Stimulated activated CD8-positive, alpha-beta memory T cell treated with anti-CD3 and anti-CD28 coated beads, Interleukin-4, amount 100 ng/mL, for 4 hours (primary cell): ENCODE measurements at places on chromosomes 11 and 22.
A peak's percentile ranks its signal among the peaks of the same experiment; 100 is the strongest.

- DNase-seq: no peak
Measured at GRCh38 chr11:16468735-16469453, 112.5 kb upstream of the SOX6 start.

GRCh38 chr11:11458485-11458884, 105.4 kb upstream of the CSNK2A3 start:
- DNase-seq: no peak

DNA sequence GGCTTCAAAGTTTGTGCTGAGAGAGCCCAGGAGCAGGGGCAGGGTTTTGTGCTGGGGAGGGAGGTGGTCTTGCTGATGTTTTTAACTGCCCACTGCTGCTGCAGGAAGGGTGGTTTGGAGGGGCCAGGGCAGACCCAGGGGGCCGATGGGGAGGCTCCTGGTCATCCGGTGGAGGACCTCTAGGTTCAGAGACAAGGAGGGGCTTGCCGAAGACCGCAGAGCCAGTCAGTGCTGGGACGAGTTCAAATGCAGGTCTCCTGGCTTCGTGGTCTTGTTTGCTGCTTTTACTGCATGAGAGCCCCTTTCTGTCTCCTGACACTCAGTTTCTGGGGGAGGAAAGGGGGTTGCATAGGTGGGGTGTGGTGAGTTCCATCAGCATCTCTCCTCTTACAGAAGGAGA, 26.0 kb downstream of the CACNA1I start:
- no peak for DNase-seq

GRCh38 chr11:14075118-14076078, 112.9 kb downstream of the SPON1 start:
- peak; percentile 19 for DNase-seq

DNA sequence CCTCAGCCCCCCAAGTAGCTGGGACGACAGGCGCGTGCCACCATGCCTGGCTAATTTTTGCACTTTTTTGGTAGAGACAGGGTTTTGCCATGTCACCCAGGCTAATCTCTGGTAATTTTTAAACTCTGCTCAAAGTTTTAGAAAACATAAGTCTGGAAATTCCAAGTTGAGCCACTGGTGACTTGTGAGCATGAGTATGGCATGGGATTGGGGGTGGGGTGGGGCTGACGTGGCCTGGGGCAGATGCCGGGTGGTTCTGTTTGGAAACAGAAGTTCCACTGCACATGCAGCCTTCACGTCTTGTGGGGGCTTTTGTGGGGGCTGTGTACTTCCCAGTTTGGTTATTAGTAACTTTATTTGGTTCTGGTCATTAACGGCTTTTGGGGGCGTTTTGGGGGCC, 67.3 kb downstream of the PTPRJ start:
- no peak for DNase-seq

DNA sequence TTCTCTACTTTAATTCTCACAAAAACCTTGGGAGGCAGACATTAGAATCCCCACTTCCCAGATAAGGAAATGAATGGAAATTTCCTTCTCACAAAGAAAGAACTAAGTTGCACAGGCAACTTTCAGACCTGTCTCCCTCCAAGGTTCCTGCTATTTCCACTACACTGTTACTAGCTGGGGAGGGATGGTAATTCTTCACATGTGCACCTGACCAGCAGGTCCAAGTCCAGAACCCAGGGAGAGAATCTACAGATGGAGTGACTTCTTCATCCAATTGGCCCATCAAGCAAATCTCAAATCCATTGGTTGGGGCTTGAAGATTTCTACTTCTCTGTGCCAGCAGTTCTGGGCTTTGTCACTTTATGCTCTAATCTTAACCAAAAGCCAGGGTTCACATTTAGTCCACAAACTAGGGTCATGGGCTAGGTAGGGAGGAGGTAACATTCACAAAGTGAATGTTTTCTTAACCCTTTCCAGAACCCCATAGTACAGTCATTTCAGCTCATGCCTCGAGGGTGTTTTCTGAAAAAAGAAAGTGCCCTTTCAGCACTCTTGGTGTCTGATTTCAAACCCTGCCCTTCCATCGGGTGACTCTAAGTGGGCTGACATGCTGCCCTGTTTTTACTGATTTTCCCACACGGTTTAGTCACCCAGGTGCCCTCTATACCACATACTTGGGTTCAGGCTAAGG, 2.7 kb downstream of the POU2AF1 start:
- DNase-seq: no peak

- no peak for DNase-seq
Measured at GRCh38 chr11:95647871-95648270, 141.7 kb downstream of the FAM76B start.

DNA sequence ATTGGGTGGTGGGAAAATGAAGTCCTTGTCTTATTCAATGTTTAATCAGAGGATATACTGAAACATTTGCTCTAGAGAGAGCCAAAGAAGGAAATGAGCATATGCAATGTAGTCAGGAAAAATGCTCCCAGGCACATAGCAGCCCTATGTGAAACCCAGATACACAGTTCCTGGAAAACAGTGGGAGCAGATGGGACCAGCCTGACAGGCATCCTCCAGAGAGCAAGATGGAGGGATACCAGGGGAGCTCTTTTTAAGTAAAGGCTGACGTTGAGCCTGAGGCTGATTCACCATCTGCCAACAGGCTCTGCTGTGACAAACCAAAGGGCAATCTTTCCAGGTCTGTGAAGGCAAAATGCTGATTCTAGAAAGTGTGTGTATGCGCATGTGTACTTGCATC, 559.4 kb upstream of the KIRREL3 start:
- DNase-seq: no peak

DNA sequence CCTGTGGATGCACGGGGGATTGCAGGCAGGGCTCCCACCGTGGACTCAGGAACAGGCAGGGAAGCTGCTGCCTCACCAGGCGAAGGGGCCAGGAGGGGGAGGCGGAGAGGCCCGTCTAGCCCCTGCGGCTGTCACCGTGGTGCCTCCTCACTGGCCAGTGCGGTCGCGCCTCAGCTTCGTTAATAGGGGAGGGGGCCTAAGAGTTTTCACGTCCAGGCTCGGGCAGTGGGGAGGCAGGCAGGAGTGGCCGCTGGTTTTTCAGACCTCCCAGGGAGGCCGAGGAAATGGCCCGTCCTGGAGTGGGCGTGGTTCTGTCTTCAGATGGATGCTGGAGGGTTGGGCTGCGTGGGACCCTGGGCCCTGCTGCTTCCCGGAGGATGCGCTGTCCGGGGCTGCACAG, 91.1 kb upstream of the B3GAT1 start:
- no peak for DNase-seq

DNA sequence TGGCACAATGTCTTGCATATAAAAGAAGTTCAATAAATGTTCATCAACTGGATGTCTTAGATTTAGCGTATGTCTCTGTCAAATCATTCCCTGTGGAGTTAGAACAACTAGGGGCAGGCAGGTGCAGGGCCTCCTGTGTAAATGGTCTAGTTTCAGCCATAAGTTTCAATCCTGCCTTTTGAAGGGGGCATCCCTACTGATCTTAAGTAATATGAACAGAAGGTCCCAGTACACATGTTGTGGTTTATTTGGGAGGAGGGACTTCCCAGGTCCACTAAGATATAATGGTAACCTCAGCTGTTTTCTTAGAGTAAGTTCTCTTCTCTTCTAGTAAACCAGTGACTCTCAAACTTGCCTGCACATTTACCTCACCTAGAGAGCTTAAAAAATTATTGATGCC, 19.8 kb downstream of the TTC12 start:
- DNase-seq: no peak

GRCh38 chr11:77126861-77127234, 1.2 kb upstream of the MYO7A start:
- no peak for DNase-seq
